ENCODE measurements at places on chromosomes 16 and 17. TPM values are rescaled to one million over a fixed set of nuclear protein-coding genes. Genes with fewer than 3 reads are reported as not detected.

The TLCD2 gene
- total RNA-seq = 0.39 TPM

The CDRT15L2 gene
- total RNA-seq = not detected

GRCh38 chr16:85952197-85952596 is 53.2 kb downstream of the IRF8 start:
- no peak for DNase-seq

The ANKRD11 gene
- total RNA-seq = 145 TPM

DNA sequence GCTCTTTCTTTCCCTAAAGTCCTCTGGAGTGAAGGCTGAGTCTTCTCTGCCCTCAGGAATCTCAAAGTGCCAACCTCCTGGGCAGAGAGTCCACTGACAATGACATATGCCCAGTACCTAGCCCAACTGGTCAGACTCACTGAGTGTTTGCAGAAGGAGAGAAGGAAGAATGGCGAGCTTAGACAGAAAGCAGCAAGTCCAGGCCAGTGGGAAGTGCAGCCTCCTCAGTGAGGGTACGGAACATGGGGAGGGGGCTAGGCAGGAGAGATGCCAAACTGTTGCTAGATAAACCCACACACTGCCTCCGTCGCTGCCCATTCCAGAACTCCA is 678 bp downstream of the EXOC7 start:
- no peak for DNase-seq

DNA sequence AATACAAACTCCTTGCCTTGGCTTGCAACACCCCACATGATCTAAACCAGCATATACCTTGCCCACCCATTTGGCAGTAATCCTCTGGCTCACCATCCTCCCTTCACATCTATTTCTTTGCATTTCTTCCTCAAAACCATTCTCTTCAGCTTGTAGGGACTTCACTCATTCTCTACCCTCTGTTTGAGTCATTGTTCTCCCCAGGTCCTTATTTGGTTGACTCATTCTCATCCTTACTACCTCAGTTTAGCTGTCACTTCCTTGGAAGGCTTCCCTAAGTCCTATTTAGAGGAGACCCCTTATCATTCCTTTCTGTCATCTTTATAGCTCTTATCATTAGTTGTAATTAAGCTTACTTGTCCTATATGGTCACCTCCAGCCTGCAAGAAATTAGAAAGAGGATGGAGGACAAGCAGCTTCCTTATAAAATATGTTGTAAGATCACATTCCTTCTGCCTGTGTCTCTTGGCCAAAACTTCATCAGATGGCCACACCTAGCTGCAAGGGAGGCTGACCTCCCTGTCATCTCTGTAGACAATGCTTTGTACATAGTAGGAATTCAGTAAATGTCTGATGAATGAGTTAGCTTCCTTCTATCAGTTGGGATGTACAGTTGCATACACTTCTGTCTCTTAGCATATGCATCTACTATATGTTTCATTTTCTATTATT is 1.7 kb downstream of the TTC19 start:
- no peak for DNase-seq

The KRT16 gene
- total RNA-seq = not detected

DNA sequence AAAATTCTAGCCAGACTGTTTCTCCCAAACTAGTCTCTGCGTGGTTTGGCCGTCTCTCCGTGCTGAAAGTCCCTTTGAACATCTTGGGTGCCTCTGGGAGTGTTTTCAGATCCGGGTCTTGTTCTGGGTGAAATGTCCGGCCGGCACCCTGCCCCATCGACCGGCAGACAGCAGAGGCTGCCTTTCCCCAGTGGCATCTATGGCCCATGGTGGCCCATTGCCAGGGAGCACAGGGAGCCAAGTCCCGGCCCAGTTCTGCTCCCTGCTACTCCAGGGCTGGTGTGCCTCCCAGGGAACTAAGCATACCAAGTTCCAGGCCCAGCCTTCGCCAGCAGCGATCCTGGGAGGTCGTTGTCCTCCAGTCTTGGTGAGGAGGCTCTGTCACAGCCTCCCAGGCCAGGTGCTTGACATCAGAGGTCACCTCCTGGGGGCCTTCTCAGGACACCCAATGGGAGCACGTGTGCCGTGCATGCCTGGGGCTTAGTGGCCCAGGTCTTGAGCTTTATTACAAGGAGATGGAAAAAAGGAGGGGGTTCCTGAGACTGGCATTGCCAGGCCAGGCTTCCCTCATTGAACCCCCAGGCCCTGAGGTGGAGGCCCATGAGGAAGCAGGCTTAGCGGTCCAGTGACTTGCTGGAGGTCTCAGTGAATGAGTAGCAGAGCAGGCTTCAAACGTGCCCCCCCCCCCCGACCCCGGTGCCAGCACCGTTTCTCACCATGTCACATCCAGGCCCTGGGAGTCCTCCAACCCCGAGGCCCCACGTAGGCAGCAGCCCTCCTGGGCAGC is 54.0 kb downstream of the PGS1 start:
- DNase-seq = no peak

GRCh38 chr17:68595496-68595895 is 5.7 kb downstream of the FAM20A start:
- no peak for DNase-seq

DNA sequence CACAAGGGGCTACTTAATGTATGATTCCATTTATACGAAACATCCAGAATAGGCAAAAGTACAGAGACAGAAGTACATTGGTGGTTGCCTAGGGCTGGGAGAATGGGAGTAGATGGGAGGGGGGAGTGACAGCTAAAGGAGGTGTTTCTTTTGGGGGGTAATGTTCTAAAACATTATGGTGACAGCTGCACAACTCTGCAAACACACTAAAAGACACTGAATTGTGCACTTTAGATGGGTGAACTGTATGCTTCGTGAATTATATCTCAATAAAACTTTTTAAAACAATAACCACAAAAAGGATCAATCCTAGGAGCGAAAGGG is 661 bp downstream of the LYRM9 start:
- no peak for DNase-seq

The PRAC1 gene
- not detected for total RNA-seq
